ENCODE measurements at places on chromosomes 5 and 9.

DNA sequence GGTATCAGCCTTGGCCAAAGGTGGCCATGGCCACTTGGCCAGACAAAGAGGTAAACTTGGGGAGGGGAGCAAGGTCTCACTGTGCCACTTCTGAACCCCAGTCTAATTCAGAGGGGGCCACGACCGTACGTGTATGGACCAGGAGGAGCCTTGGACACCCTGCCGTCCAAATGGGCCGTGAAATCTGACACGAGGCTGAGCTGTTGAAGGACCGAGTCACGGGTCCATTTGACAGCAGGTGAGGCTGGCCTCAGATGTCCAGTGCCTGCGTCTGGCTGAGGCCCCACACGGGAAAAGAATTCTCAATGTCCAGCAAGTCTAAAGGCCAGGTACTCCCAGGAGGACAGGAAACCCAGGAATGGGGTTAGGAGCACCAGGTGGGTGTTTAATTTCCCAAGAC, 17.7 kb downstream of the CMBL start:
- no peak for DNase-seq

- DNase-seq = no peak
Measured at GRCh38 chr9:123662057-123662776, 267.7 kb downstream of the DENND1A start.

DNA sequence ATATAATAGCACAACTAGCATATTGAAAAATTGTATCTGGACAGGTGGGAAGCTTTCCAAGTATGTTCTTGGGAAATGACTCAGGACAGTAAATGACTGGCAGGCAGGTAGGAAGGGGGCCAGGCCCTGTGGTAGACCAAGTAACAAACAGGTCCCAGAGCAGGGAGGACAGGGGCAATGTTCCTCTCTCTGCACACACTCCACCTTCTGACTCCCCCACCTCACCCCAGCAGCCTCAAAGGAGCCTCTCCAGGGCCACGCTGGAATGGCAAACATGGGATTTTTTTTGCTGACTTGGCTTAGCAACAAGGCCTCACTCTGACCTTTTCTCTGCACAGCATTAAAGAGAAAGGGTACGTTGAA, 31.1 kb upstream of the IQGAP2 start:
- DNase-seq = no peak

DNA sequence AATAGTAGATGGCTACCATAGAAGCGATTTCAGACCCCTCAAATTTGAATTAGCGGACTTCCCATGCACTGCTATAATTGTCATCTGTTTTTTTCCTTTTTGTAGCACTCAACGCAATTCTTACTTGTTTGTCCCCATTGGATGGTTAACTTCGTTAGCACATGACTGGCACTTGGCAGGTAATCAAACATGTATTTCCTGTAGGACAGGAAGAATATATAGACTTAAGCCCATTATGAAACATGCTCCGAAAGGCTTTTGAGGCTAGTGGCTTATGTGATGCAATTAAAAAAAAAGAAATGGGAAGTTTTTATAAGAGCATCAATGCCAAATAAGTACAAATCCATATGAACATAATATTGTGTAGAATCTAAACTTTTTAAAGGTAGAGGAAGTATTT, 301.2 kb downstream of the PSAT1 start:
- no peak for DNase-seq

- no peak for DNase-seq
Measured at GRCh38 chr9:123586275-123586674, 230.3 kb downstream of the CRB2 start.

GRCh38 chr5:179272326-179273072, 72.8 kb downstream of the ADAMTS2 start:
- no peak for DNase-seq

GRCh38 chr5:179913461-179913860, 5.8 kb upstream of the TBC1D9B start:
- DNase-seq = no peak

Measured in iPS-NIHi11 (cell line).